ENCODE measurements at places on chromosomes 1 and 21. TPM values are rescaled to one million over a fixed set of nuclear protein-coding genes. Genes with fewer than 3 reads are reported as not detected.

COL9A2 gene
- 7.0 TPM for total RNA-seq

PCSK9 gene
- not detected for total RNA-seq

MPL gene
- not detected for total RNA-seq

C1orf210 gene
- total RNA-seq = not detected

CFHR2 gene
- not detected for total RNA-seq

TSNAX gene
- 22.3 TPM for total RNA-seq

HLX gene
- total RNA-seq = not detected

BRINP2 gene
- not detected for total RNA-seq

RNU1-3 gene
- 1,082 TPM for total RNA-seq

TNFRSF9 gene
- 66.8 TPM for total RNA-seq

UBE2U gene
- total RNA-seq = 0.52 TPM

UBIAD1 gene
- 23.7 TPM for total RNA-seq

PLEKHN1 gene
- 1.9 TPM for total RNA-seq

TINAGL1 gene
- not detected for total RNA-seq

RBP7 gene
- not detected for total RNA-seq

ECM1 gene
- 1.3 TPM for total RNA-seq
